GM23338 (cell line): ENCODE measurements at places on chromosomes 2 and 18.

GRCh38 chr18:574865-575645, 5.1 kb upstream of the CETN1 start:
- DNase-seq, result peak; percentile 73

- no peak for DNase-seq
Measured at GRCh38 chr2:196980473-196980872, 54.0 kb upstream of the PGAP1 start.

DNA sequence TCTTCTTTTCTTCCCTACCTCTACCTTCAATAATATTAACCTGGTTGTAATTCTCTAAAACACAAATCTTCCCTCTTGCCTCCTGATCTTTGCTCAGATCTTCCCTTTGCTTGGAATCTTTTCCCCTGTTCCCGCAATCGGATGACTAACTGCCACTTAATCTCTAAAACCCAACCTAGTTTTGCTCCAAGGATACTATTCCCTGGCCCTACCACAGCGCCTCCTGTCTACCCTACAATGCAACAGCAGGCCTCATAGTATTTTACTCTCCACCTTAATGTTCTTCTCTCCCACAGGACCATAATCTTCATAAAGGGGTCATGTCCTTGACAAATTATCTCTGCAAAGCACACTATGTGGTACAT, 246.8 kb upstream of the TNP1 start:
- DNase-seq, result peak; percentile 75

DNA sequence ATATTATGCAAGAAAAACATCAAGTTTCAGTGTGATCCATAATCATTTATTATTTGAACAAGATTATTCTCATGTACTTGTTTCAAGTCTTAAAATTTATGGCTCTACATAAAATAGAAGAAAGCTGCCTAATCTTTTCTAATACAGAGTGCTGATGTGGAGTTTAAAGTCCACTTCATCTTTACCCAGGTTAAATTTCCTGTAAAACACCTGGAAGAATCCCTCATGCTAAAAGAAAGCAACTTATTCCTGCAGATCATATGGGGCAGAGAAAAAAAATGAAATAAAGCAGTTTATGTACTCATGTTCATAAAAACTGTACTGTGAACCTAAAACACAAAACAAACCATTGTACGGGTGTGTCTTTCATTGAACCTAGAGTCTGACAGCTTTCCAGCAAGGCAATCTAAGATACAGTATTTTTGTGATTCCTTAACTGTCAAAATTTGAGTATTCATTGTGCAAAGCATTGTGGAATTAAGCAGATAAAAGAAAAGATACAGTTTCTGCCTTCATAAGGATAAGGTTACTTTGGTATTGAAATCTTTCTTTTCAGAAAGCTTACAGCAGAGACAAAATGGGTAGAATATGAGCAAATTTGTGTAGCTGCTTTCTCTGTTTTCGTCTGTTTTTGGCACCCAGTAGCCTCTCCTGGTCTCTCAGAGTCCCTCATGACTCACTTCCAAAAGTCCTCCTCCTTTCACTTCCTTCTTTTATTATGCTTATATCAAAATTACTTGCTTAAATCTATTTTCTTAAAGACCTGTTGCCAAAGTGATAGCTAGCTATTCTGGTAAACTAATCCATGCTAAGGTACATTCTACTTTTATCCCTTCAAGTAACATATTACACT, 26.9 kb upstream of the GLS start:
- no peak for DNase-seq

DNA sequence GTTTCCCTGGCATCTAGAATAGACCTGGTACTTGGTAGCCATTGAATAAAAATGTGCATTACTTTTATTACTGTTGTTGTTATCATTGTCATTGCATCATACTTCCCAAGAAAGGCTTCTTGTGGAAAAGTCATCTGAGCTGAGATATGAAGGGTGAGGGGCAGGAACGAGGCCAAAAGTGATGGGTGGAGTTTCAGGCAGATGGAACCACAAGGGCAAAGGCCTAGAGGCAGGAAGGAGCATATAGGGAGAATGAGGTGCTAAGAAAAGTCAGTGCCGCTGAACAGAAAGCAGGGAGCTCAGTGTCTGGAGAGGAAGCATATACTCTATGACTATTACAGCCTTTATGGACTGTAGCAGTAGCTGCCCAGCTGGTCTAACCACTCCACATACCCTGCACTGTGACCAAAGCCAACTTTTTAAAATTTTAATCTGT, 219.3 kb downstream of the SPP2 start:
- no peak for DNase-seq

DNA sequence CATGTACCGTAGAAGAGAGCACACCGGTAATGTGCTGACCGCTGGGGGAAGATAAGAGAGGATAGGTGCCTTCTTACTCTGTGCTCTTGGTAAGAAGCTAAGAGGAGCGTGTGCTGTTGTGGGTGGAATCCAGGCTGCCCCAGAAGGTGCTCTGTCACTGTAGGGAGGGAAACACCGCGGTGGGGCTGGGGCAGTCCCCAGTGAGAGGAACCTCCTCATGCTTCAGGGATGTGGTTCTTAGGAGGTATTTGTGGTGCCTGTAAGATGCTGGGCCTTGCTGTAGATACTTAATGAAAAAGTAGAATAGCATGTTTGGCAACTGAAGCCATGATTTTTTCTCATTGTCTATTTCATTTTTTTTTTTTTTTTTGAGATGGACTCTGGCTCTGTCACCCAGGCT, 1.1 kb downstream of the COLEC11 start:
- DNase-seq, result no peak

DNA sequence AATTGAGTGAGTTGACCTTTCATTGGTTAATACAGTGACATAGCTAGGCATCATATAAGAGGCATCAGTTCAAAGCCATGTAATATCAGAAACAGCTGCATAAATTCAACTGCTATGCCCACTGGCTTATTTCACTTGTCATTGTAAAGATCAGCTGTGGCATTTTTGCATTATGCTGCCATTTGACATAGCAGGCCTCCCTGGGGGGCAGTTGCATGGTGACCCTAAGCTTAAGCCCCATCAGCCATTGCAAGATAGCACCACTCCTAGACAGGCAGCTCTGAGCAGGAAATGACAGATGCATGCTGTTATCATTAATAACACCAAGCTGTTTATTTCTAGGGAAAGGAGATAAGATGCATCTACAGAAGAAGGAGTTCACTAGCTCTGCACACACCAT, 233.4 kb upstream of the CNTNAP5 start:
- DNase-seq, result no peak

DNA sequence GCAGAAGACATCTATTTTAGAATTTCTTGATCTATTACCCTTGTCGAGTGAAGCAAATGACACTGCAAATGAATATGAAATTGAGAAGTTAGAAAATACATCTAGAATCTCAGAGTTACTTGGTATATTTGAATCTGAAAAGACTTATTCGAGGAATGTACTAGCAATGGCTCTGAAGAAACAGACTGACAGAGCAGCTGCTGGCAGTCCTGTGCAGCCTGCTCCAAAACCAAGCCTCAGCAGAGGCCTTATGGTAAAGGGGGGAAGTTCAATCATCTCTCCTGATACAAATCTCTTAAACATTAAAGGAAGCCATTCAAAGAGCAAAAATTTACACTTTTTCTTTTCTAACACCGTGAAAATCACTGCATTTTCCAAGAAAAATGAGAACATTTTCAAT, 370.4 kb downstream of the XIRP2 start:
- DNase-seq, result peak; percentile 50

- peak; percentile 93 for DNase-seq
Measured at GRCh38 chr18:32552421-32553030, 81.8 kb upstream of the GAREM1 start.

DNA sequence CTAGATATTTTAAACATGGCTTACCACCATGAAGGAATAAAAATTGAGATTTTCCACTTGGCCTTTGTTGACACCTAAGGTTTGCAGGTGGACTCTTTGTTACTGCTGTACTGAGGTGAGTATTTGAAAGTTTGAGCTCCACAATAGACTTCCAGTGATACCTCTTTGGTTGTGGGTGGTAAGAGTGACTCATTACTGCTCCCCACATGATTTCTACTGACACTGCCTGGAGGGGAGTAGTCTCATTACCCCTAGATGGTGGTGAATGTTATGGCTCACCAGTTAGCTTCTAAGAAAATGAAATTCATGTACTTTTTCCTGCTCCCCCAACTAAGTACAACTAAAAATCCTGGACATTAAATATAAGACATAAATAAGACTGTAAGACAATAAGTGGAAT, 1183.1 kb upstream of the TMEFF2 start:
- DNase-seq, result no peak

DNA sequence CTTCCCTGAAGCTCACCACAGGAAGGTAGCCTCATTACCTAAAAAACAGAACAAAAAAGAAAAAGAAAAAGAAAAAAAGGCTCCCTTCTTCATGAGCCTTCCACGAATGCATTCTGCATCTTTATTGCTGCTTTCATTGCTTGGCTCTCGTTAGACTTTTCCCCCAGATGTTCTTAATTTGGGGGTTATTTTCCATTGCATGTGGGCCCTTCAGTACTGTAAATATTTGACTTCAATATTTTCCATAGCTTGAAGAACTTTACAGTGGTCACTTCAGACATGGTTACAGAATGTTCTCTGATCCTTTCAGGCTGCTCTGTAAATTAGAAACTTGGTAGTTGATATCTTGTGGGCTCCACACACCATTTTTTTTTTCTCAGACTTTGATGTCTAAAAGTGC, 65.6 kb upstream of the COPS8 start:
- no peak for DNase-seq

- no peak for DNase-seq
Measured at GRCh38 chr2:185757356-185757755, 18.8 kb downstream of the FSIP2 start.

DNA sequence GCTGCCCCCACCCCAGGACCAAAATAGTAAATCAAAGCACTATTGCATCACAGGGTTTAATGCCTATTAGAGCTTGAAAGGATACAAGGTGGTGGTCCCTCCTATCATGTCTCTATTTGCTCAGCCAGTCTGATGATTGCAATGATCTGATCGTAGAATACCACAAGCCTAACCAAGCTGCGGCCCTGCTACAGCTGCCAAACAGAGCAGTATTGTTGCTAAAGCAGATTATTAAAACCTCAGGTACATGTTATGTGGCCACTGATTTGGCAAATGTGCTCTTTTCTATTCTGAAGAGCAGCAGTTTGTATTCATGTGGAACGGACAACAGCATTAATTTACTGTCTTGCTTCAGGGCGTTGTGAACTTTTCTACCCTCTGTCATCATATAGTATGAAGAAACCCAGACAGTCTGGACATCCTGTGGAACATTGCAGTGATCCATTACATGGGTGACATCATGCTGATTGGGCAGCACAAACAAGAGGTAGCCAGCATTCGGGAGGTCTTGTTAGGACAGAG, 8.4 kb upstream of the VAPA start:
- DNase-seq, result no peak

GRCh38 chr2:207939342-207940108, 85.8 kb downstream of the PLEKHM3 start:
- no peak for DNase-seq

DNA sequence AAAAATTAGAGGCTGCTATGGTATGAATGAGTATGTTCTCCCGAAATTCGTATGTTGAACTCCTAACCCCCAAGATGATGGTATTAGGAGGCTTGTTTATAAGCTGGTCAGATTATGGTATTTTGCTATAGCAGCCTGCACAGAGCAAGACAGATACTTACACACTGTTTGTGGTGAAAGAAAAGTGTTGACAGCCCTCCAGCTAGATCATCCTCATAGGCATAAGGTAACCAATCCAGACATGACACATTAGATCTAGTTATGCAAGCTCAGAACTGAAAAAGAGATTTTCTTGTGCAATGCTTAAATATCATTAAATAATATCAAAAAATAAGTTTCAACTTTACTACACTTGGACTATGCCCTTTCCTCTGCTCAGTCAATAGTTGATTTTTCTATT, 107.1 kb downstream of the ABCA12 start:
- DNase-seq, result no peak

DNA sequence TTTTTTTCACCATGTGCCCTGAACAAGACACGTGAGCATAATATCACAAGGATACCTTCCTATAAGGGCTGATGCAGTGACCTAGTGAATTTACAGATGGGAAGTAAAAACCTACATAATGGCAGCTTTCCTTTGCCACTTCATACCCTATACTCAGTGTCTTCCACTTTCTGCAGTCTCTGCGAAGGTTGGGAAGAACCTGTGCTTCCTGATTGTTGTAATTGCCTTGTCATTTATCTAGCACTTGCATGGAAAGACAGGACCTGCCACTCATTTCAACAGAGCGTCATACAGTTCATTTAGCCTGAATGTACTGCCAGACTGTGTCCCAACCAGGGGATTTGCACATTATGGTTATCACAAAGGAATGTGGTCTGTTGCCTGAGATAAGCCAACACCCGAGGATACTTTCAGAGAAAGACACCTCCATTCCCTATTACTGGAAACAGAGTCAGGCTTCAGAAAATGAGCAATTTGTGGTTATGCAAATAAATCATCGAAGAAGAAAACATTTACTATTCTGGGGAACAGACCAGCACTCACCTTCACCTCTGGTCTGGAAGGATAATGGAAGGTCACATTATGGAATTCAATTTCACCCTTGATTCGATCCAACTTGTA, 55.0 kb downstream of the ABCB11 start:
- DNase-seq, result no peak

- no peak for DNase-seq
Measured at GRCh38 chr2:193841384-193842150, 1646.8 kb upstream of the TMEFF2 start.

- DNase-seq, result no peak
Measured at GRCh38 chr18:50850307-50851065, 28.4 kb upstream of the ME2 start.

- no peak for DNase-seq
Measured at GRCh38 chr2:107751936-107752335, 74.8 kb upstream of the RGPD4 start.

- no peak for DNase-seq
Measured at GRCh38 chr2:144462266-144462665, 57.7 kb downstream of the ZEB2 start.

DNA sequence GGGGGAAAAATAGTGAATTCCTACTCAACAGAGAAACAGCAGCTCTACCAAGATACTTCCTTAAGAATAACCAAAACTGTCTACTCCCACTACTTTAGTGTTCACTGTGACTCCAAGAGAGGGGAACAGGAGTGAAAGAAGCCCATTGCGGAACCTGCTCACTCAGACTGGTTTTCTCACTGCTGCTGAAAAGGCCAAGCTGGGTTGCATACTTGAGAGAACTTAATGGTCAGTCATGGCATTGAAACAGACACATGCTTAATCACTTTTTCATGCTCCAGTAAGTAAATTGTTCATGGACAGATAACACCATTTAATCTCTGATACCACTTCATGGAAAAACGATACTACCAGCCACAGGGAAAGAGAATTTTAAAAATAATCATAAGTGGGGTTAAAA, 35.7 kb upstream of the SLC8A1 start:
- DNase-seq, result no peak
